T-helper 2 cell treated with Interferon-gamma antibody and Interleukin-4, amounts not matched to agents 100 ng/mL and 5 ng/mL, for 36 hours (primary cell): ENCODE measurements at places on chromosomes 1 and 21. TPM values are rescaled to one million over a fixed set of nuclear protein-coding genes. Genes with fewer than 3 reads are reported as not detected.

The PTPRU gene
- 0.14 and 0.16 TPM in 2 replicates for total RNA-seq

The KLF17 gene
- total RNA-seq: not detected in 2 replicates

The RNF207 gene
- 36.3 and 38.1 TPM in 2 replicates for total RNA-seq

The VCAM1 gene
- not detected in 2 replicates for total RNA-seq

The NR5A2 gene
- total RNA-seq: 0.05 TPM in 1 of 2 replicates, not detected in the other

The PLA2G4A gene
- total RNA-seq: 2.0 and 2.2 TPM in 2 replicates
